ENCODE measurements at places on chromosomes 7 and 10.

GRCh38 chr7:130432886-130433285 is 7.9 kb downstream of the CEP41 start:
- DNase-seq, result no peak

DNA sequence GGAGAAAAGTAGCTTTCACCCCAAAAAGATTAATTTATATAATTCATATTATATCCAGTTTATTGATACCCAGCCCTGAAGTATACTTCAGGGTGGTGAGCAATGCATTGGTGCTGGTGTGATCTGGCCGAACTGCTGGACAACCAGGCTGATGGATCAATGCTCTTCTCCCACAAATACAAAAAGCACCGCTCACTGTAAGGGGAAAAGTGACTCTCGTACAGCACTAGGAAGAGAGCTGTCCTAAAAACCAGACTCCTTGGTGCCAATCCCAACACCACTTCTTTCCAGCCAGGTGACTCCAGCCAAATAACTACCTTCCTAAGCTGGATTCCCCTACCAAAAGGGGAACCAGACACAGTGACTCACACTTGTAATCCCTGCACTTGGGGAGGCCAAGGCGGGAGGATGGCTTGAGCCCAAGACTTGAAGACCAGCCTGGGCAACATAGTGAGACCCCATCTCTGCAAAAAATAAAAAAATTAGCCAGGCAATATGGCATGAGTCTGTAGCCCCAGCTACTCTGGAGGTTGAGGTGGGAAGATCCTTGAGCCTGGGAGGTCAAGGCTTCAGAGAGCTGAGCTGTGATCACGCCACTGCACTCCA is 13.1 kb upstream of the TNPO3 start:
- DNase-seq, result no peak

GRCh38 chr7:41891950-41892349 is 189.1 kb upstream of the INHBA start:
- no peak for DNase-seq

- DNase-seq, result no peak
These were observed 65.3 kb downstream of the DGKB start for GRCh38 chr7:14837216-14837615.

GRCh38 chr7:103240806-103241205 is 56.4 kb upstream of the PMPCB start:
- no peak for DNase-seq

All from left renal pelvis (tissue), 4 donors.